ENCODE measurements at places on chromosomes 1 and 21. TPM values are rescaled to one million over a fixed set of nuclear protein-coding genes. Genes with fewer than 3 reads are reported as not detected.

The CSMD2 gene
- 2.2 TPM for total RNA-seq

The LYPD8 gene
- total RNA-seq = not detected

The CA6 gene
- not detected for total RNA-seq

The WDR64 gene
- not detected for total RNA-seq

The SYTL1 gene
- 3.7 TPM for total RNA-seq

The TSPEAR gene
- not detected for total RNA-seq

The FCRL6 gene
- total RNA-seq = 1.7 TPM

GRCh38 chr1:178560871-178561376 is 48.0 kb downstream of the TEX35 start:
- no peaks in the 10 kb centered on the region for H3K36me3 ChIP-seq
- H3K4me1 ChIP-seq = no peaks in the 10 kb centered on the region
- no peak overlapping the region for H3K27ac ChIP-seq
- H3K4me3 ChIP-seq = no peak overlapping the region

GRCh38 chr1:183090391-183091006 is 67.3 kb downstream of the LAMC1 start:
- no peak overlapping the region for H3K27ac ChIP-seq
- peak; percentile 50 for DNase-seq
- H3K4me3 ChIP-seq = no peak overlapping the region
- no peaks in the 10 kb centered on the region for H3K36me3 ChIP-seq
- no peaks in the 10 kb centered on the region for H3K27me3 ChIP-seq

GRCh38 chr1:7549277-7550161 is 221.6 kb upstream of the VAMP3 start:
- DNase-seq = peak; percentile 49
- H3K36me3 ChIP-seq = no peaks in the 10 kb centered on the region
- no peaks in the 10 kb centered on the region for H3K27me3 ChIP-seq
- H3K4me3 ChIP-seq = no peak overlapping the region
- H3K4me1 ChIP-seq = peaks cover 2% of the 10 kb centered on the region

DNA sequence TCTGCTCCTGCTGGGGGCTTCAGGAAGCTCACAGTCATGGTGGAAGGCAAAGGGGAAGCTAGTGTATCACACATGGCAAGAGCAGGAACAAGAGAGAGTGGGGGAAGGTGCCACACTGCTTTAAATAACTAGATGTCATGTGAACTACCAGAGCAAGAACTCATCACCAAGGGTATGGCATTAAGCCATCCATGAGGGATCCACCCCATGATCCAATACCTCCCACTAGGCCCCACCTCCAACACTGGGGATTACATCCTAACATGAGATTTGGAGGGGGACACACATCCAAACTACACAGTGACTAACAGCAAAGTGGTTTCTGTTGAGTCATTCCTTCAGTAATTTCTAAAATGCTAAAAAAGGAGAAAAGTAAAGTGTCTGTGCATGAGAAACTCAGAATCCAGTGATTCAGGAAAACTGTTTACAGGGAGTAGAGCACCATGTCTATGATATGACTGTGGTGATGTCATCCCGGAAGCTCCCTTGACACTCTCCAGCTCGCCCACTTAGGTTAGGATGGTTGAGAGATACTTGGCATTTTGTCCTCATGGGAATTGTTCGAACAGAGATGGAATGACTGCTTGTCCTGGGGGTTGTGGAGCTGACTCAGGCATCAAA is 50.3 kb downstream of the CHD1L start:
- DNase-seq = no peak
- H3K4me3 ChIP-seq = no peak overlapping the region
- peaks cover 16% of the 10 kb centered on the region for H3K36me3 ChIP-seq
- no peaks in the 10 kb centered on the region for H3K27me3 ChIP-seq
- H3K27ac ChIP-seq = peak overlapping the region; percentile 13
- H3K4me1 ChIP-seq = no peaks in the 10 kb centered on the region

- H3K4me1 ChIP-seq = peaks cover 2% of the 10 kb centered on the region
- no peak overlapping the region for H3K4me3 ChIP-seq
- H3K27me3 ChIP-seq = no peaks in the 10 kb centered on the region
- no peaks in the 10 kb centered on the region for H3K36me3 ChIP-seq
- DNase-seq = no peak
Measured at GRCh38 chr1:235852887-235853286, 13.8 kb downstream of the LYST start.

- H3K4me3 ChIP-seq = no peak overlapping the region
- H3K36me3 ChIP-seq = no peaks in the 10 kb centered on the region
- no peak overlapping the region for H3K27ac ChIP-seq
Measured at GRCh38 chr1:116232989-116233514, 121.9 kb downstream of the MAB21L3 start.

DNA sequence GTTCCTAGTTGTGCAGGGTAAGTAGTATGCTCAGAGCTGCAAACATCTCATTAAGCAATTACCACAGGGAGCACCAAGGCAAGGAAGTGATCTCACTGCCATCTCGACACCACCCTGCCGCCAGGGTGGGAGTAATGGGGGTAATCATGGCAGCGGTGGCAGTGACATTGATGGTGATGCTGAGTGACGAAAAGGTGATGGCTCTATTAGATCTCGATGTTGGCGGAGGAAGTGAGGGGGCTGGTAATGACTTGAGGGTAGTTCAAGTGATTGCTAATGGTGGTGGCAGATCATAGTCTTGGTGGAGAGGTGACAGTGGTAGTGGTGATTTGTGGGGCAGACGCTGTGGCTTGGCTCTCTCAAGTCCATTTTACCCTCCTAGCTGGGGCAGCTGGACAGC is 25.4 kb upstream of the TENT5B start:
- no peak overlapping the region for H3K27ac ChIP-seq
- H3K27me3 ChIP-seq = no peaks in the 10 kb centered on the region
- H3K4me3 ChIP-seq = no peak overlapping the region
- no peaks in the 10 kb centered on the region for H3K36me3 ChIP-seq
- no peaks in the 10 kb centered on the region for H3K4me1 ChIP-seq
- no peak for DNase-seq

DNA sequence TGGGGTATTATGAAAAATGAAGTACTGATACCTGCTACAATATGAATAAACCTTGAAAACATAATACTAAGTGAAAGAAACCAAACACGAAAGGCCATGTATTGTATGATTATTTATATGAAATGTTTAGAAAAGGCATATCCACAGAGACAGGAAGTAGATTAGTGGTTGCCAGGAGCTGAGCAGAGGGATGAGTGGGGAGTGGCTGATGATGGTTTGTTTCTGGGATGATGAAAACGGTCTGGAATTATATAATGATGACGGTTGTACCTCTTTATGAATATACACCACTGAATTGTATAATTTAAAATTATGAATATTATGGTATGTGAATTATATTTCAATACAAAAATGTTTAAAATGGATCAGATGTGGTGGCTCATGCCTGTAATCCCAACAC is 63.8 kb upstream of the MPC2 start:
- no peak overlapping the region for H3K27ac ChIP-seq
- H3K4me1 ChIP-seq = peaks cover 1% of the 10 kb centered on the region
- H3K4me3 ChIP-seq = no peak overlapping the region
- no peaks in the 10 kb centered on the region for H3K27me3 ChIP-seq
- DNase-seq = no peak

DNA sequence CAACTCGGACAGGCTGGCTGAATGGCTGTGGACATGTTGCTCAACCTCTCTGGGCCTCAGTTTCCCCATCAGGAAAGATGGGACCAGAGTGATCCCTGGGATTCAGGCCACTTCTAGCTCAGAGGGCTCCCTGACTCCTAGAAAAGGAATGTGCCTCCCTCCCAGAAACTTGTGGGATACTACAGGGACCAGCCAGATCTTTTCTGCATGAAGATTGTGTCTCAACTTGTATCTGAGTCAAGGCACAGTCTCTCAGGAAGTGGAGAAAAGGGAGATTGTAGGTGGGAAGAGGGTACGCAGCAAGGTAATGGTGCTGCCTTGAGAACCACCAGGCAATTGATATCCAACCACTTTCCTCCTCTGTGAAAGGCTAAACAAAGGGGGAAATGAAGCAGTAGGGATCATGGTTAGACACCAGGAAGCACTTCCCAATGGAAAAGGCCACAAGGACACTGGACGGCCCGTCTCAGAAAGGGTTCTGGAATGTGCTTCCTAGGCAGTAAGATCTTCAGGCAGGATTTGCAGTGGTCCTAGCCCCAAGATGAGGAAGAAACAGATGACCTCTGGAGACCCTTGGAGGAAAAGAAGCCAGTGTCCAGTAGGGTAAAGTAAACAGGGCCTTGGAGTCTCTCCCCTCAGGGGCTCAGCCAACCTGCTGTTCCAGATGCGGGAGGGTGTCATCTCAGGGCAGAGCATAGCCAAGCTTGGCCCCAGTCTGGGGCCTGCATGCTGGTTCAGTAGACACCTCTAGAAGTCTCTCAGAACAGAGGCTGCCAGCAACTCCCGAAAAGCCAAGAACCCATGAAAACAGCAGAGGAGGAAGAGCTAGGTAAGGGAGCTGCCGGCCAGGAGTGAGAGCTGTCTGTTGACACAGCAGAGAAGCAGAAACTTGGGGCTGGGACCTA is 16.8 kb downstream of the IFFO2 start:
- no peak overlapping the region for H3K27ac ChIP-seq
- H3K27me3 ChIP-seq = no peaks in the 10 kb centered on the region
- H3K36me3 ChIP-seq = no peaks in the 10 kb centered on the region
- no peak overlapping the region for H3K4me3 ChIP-seq

- peaks cover 5% of the 10 kb centered on the region for H3K4me1 ChIP-seq
- no peak for DNase-seq
- H3K27ac ChIP-seq = peak overlapping the region; percentile 15
- H3K27me3 ChIP-seq = no peaks in the 10 kb centered on the region
Measured at GRCh38 chr1:218467101-218468072, 122.3 kb downstream of the TGFB2 start.

DNA sequence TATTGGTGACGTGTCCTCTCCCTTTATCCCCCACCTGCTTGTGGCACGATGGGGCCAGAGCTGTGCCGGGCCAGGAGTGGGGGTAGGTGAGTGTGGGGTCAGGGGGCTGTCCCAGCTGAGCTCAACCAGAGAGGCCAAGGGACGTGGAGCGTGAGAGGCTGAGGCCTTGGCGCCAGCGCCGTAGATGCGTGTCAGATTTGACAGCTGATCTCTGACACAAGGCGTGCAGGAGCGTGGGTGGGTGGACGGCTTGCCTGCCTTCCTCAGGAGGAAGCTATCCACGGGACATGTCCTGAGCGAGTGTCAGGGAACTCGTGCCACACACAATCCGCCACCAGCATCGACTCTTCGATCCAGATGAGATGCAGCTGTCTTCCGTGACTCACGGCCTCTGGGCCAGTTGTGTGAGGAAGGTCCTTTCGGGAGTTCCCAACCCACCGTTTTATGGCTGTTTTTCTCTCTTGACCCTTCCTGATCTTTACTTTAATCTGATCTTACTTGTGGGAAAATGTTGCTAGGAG is 56.7 kb downstream of the SPSB1 start:
- H3K4me3 ChIP-seq = no peak overlapping the region
- no peak overlapping the region for H3K27ac ChIP-seq
- H3K4me1 ChIP-seq = no peaks in the 10 kb centered on the region
- H3K27me3 ChIP-seq = no peaks in the 10 kb centered on the region
- no peak for DNase-seq

- no peak for DNase-seq
- no peak overlapping the region for H3K27ac ChIP-seq
Measured at GRCh38 chr1:80218112-80218511, 1211.6 kb upstream of the ADGRL4 start.

DNA sequence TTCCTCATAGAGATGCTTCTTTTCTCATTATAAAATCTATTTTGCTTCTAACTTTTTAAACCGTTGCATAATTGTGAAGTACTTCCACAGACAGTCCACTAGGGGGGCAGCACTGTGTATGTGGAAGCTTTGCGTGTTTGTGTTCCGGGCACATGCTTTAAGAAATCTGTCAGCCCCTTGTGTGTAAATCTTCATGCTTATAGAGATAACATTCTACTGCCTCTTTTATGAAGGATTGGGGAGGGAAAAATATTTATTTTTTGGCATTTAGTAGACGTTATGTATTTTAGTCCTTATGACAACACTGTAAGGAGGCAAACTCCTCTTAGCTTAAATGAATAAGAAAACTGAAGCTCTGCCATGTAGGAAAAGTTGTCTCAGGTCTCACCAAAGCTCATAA is 157.3 kb upstream of the PTGFR start:
- no peaks in the 10 kb centered on the region for H3K4me1 ChIP-seq
- H3K4me3 ChIP-seq = no peak overlapping the region

DNA sequence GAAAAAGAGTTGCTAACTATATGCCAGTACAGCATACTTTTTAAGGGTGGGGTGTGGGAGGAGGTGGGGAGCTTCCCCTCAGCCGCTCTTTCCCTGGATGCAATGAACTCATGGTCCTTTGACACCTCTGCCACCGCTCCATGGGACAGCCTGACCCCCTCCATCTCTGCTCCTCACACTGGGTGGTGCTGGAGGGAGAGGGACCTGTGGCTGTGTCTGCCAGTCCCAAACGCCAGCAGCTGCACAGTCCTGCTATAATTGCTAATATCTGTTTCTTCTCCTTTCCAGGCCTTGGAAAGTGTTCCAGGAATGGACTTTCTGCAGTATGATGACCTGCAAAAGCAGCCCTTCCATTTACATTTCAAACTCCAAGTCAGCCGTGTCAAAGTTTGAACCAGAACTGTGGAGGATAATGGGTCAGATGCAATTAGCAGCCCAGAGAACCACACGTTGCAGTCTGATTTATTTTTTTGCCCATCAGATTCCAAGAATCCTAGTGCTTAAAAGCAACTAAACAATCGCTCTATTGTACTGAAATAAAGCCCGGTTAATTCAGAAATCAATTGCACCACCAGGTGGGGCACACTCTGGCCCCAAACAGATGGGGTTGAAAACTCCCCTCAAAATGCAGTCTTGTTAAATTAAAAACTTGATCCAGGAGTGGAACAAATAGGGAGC is 160.7 kb upstream of the LMO4 start:
- no peaks in the 10 kb centered on the region for H3K27me3 ChIP-seq
- H3K36me3 ChIP-seq = no peaks in the 10 kb centered on the region
- H3K27ac ChIP-seq = no peak overlapping the region
- no peak for DNase-seq

Data from aorta (tissue), 5 donors.